ENCODE measurements at places on chromosomes 5 and 9. TPM values are rescaled to one million over a fixed set of nuclear protein-coding genes. Genes with fewer than 3 reads are reported as not detected.

GRCh38 chr5:77483682-77484081 is 8.4 kb downstream of the WDR41 start:
- DNase-seq = no peak

DNA sequence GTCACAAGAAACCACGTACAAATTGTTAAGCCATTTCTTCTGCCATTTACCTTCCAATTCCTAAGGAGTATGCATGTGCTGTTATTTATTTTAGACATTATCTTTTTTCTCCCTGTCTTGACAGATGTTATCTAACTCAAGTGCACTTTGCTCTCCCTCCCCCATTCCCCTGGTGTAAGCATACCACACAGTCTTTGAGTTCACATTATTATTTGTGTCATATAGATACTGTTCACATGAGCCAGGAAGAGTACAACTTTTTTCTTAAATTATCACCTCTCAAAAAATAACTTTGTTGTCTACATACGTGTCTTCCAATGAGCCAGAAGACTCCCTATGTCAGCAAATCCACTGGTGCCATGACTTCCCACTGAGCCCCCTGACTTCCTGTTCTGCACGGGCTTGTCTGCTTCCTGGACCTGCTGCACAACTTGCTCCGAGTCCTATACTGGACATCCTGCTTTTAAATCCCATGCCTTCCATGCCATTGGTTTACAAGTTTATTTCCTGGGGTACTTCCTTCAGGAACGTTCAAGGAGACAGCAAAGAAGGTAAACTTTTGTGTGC is 19.9 kb upstream of the FAM120A start:
- no peak for DNase-seq

DNA sequence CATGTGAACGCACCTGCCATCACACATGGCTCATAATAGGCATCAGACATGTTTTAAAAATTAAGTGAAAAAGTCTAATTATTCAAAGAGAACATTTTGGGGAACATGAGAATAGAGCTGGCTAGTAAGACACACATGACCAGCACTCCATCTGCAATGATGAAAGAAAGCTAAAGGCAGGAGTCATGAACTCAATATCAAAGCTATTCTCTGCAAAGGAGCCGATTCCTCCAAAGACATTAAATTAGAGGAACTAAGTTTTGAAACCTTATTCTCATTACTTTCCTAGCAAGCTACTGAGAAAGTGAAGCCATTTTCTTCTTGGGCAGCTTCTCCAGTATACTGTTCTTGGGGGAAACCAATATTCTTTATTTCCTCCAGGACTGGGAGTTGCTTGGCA is 172.0 kb downstream of the CRB2 start:
- no peak for DNase-seq

DNA sequence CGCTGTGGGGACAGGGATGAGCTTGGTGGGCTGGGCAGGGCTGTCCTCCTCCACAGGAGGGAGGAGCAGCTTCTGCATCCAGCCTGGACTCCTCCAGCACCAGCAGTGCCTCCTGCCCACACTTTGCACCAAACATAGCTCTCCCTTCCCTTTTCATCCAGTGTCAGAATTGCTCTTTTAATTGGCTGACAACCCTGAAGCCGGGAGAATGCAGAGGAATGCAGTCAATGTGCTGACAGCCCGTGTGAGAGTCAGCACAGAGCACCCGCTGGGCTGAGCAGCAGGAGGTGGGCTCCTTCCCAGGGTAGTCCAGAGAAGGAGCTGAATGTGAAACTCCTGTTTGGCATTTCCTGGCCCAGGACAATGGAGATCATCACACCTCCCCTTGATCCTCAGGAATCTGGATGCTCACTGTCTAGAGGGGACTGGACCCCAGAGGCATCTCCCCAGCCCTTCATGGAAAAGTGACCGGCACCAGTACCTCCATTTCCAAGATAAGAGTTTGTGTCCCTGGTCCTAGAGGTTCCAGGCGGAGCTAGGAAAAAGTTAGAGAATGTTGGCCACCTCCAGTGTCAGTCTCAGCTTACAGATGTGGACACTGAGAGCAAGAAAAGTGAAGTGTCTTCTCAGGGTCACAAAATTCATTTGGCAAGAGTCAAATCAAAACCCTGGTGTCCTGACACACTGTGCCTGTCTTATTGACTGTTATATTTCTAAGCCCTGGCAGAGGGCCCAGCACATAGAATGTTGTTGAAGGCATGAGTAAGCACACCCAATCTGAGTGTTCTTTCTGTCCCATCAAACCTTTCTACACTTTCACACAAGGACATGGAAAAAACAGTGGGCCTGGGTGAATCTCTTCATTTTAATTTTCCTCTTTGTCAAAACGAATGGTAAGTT is 202.1 kb downstream of the SNX18 start:
- DNase-seq = no peak

- no peak for DNase-seq
Measured at GRCh38 chr9:92669527-92669889, 423 bp downstream of the IPPK start.

- DNase-seq = no peak
Measured at GRCh38 chr5:32231241-32231640, 57.1 kb upstream of the GOLPH3 start.

DNA sequence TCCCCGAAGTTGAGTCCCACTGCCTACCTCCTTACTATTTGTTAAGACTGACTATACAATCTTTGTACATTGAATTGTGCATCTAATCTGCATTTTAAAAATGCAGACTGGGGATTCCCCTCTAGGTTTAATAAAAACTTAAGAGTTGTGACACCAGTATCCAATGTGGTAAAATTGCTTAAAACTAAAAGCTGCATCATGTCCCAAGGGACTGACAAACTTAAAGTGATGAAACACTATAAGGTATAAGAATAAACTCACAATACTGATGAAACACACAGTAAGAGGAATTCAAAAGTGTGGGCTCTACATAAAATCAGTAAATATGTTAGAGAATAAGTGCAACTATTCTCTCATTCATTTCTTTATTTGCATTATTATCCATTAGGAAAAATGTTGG is 1905.1 kb downstream of the MAT2B start:
- no peak for DNase-seq

GRCh38 chr9:100281676-100282387 is 70.9 kb downstream of the TEX10 start:
- DNase-seq = no peak

DNA sequence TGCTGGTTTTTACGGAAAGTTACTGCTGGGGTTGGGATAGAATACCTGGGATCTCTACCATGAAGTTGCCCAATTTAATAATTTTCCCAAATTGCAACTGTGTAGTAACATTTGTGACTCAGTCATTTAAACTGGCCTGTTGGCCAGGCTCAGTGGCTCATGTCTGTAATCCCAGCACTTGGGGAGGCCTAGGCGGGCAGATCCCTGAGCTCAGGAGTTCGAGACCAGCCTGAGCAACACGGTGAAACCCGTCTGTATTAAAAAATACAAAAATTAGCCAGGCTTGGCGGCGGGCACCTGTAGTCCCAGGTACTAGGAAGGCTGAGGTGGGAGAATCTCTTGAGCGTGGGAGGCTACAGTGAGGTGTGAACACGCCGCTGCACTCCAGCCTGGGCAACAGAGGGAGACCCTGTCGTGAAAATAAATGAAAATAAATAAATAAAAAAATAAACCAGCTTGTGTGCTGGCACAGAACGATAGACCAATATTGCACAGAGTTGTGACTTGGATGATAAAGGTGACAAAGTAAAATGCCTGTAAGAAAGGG is 160.7 kb upstream of the ZNF608 start:
- no peak for DNase-seq

DNA sequence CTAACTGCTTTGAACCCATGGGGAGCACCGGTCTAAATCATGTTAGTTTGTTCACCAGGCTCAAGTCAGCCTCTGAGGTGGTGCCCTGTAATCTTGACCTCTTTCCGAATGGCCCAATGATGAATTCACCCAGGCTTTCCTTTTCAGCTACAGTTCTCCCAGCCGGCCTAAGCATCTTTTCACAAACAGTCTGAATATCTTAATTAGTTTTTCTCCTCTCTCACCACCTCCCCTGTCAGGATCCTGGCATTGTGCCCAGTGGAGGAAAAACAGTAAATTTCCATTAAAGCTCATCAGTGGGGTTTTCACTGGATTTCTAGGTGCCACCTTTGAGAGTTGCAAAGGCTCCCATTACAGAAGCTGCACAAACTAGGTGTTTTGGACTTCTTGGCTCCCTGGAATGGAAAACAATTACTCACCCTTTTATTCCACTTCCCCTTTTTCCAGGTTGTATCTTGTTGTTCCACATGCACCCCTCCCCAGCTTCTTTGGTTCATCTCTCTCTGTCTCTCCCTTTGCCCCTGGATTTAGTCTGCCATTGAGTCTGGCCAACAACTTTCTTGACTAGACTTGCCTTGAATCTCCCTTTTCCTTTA is 69.4 kb upstream of the ADAMTSL1 start:
- no peak for DNase-seq

GRCh38 chr9:77210116-77210515 is 32.8 kb downstream of the VPS13A start:
- DNase-seq = no peak

DNA sequence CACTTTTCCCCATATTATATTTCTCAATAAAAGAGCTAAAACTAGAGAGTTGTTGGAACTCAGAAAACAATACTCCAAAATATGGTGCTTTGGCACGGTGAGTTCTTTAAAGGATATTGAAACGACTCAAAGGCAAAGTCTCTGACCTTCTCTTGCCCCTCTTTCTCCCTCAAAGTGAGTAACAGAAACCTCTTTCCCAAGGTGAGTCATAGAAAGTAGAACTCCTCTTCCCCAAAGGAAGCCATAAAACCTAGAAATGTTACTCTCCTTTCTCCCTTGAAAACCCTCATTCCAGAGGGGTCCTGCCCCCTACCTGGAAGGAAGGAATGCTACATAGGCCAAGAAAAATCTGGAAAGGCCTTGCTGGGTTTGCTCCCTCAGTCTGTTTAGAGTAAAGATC is 47.5 kb downstream of the RAPGEF6 start:
- DNase-seq = no peak

- no peak for DNase-seq
Measured at GRCh38 chr9:128106181-128106939, 21.2 kb downstream of the PTGES2 start.

GRCh38 chr9:101414839-101415238 is 16.2 kb downstream of the ZNF189 start:
- DNase-seq = no peak

C5orf58 gene
- not detected for total RNA-seq

C9orf57 gene
- total RNA-seq = not detected

PPP2R2B gene
- 4.1 TPM for total RNA-seq

PCDHAC1 gene
- 4.1 TPM for total RNA-seq

HRH2 gene
- total RNA-seq = 1.7 TPM

REEP2 gene
- 59.2 TPM for total RNA-seq

GABBR2 gene
- total RNA-seq = 0.84 TPM

LTC4S gene
- 2.4 TPM for total RNA-seq

Data from neural crest cell (in vitro differentiated cells).